G401 (cell line): ENCODE measurements at places on chromosomes 3 and 15. TPM values are rescaled to one million over a fixed set of nuclear protein-coding genes. Genes with fewer than 3 reads are reported as not detected.

The C3orf62 gene
- 0.31 and 1.7 TPM in 2 replicates for total RNA-seq

The MUC20 gene
- 1.7 and 4.7 TPM in 2 replicates for total RNA-seq

The FBXL2 gene
- 18.5 and 23.2 TPM in 2 replicates for total RNA-seq

The CLDN11 gene
- 3.3 and 4.2 TPM in 2 replicates for total RNA-seq

The ATRIP gene
- total RNA-seq, result 10.8 and 12.6 TPM in 2 replicates

The MST1R gene
- total RNA-seq, result not detected in 2 replicates

The FOXB1 gene
- not detected in 2 replicates for total RNA-seq

The COL6A5 gene
- not detected in 2 replicates for total RNA-seq

The TMEM212 gene
- total RNA-seq, result not detected in 2 replicates

The PCBP4 gene
- total RNA-seq, result 57.1 and 80.7 TPM in 2 replicates

The ZBED2 gene
- not detected in 2 replicates for total RNA-seq

The DISP2 gene
- total RNA-seq, result 1.0 and 3.1 TPM in 2 replicates

The TSEN2 gene
- total RNA-seq, result 21.4 and 32.0 TPM in 2 replicates

The CHRD gene
- total RNA-seq, result 1.4 and 1.8 TPM in 2 replicates

The IL12A gene
- total RNA-seq, result 0.49 and 1.4 TPM in 2 replicates

The C2CD4A gene
- not detected in 2 replicates for total RNA-seq

The SHC4 gene
- not detected in 2 replicates for total RNA-seq

GRCh38 chr15:101010781-101011180 is 91.6 kb downstream of the LRRK1 start:
- DNase-seq, result no peak

GRCh38 chr3:192918275-192918588 is 576 bp upstream of the MB21D2 start:
- no peak for DNase-seq

DNA sequence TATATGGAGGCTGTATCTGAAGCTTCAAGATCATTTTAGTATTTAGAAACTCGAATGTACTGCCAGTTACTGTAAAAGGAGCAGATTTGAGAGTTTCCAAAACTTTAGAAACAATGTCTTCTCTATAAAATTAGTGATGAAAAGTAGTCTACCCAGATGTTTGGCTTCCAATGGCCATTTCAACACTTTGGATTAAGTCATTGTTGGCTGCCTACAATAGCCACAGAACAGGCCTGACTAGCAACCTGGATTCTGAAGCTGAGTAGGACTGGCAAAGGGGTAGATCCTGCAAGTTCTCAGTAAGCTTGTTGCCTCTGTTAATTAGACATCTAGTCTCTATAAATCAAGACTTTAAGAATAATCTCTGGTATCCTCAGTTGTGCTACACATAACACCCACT is 239.0 kb upstream of the KCNMB2 start:
- DNase-seq, result no peak

DNA sequence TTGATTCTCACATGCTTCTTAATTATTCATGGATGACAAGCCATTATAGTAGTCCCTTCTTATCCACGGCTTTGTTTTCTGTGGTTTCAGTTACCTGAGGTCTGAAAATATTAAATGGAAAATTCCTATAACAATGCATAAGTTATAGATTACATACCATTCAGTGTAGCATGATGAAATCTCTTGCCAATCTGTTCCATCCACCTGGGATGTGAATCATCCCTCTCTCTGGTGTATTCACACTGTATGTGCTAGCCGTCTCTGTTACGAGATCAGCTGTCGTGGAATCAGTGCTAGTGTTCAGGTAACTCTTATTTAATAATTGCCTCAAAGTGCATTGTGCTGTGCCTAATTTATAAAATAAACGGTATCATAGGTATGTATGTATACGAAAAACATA is 5.2 kb downstream of the WDR5B start:
- DNase-seq, result no peak

GRCh38 chr3:133367403-133367802 is 32.5 kb upstream of the BFSP2 start:
- no peak for DNase-seq

- no peak for DNase-seq
These were observed 2.7 kb upstream of the NR2E3 start for GRCh38 chr15:71807691-71808091.

GRCh38 chr15:38636597-38636996 is 72.0 kb upstream of the RASGRP1 start:
- DNase-seq, result no peak

- no peak for DNase-seq
These were observed 330.1 kb downstream of the ARPP21 start for GRCh38 chr3:35969406-35969805.

GRCh38 chr15:40364251-40364650 is 6.2 kb downstream of the DISP2 start:
- no peak for DNase-seq

GRCh38 chr15:83413054-83413719 is 34.0 kb upstream of the SH3GL3 start:
- DNase-seq, result no peak

DNA sequence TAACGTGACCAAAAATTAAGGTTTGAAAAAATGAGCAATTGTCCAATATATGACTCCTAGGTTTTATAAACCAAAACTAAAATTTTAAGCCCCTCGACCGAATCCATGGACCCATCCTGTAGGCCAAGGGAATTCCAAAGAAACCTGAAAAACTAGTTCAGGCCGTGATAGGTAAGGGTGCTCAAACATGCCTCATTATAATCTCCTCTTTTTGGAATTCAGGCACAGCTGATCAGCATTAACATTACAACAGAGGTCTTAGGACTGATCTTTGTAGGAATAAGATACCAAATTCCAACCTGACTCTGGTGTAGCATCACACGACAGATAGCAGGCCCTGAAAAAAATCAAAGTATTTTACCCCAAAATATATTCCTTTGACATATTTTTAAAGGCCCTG is 155.7 kb downstream of the NEK10 start:
- no peak for DNase-seq

DNA sequence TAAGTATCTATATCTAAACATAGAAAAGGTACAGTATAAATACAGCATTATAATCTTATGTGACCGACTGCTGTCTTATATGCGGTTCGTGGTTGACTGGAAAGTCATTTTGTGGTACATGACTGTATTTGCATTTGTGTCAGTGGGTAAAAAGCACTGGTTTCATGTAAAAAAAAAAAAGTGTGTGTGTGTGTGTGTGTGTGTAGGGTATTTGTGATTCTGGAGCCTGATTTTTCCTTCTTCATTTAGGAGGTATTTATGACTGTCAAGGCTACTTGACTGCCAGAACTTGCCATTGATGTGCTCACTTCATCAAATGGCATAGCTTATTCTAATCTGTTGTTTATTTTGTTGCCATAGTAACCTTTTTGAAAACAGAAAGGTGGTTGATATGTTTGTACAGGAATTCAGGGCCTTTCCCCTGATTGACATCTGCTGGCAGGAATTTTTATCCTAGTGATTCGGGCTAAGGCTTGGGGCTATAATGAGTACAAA is 63.2 kb downstream of the AKAP13 start:
- no peak for DNase-seq

- no peak for DNase-seq
These were observed 613.3 kb upstream of the GOLIM4 start for GRCh38 chr3:168709073-168709472.

GRCh38 chr3:131596884-131597283 is 94.1 kb upstream of the MRPL3 start:
- no peak for DNase-seq

GRCh38 chr15:35986191-35986721 is 440.3 kb upstream of the DPH6 start:
- no peak for DNase-seq

GRCh38 chr3:37492977-37493471 is 318.6 kb upstream of the LRRFIP2 start:
- no peak for DNase-seq

GRCh38 chr15:78018445-78018844 is 59.1 kb downstream of the TBC1D2B start:
- no peak for DNase-seq

DNA sequence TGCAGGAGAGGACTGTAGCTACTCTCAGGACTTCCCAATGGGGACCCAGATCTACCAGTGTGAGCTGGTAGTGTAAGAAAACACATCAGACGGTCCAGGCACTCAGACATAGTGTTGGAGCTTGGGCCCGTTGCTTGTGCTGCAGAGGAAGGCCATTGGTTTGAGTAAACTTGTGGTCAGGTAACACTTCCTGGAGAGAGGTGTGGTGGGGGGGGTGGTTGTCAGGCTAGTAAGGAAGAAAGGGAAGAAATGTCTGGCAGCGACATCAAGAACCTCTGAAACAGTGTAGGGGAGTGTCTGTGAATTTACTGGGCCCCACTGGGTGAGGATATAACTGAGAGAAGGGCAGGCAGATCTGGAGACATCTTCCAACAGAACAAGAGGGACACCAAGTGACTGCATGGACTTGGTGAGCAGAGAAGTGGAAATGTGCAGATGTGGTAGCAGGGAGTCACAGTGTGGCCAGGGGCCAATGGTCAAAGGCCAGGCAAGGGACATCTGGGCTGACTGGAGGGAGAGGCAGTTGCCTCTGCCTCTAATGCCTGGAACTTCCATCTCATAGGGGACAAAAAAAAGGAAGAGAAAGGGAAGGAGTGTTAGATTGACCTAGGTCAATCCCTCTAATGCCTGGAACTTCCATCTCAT is 63.7 kb upstream of the MRPS22 start:
- no peak for DNase-seq

DNA sequence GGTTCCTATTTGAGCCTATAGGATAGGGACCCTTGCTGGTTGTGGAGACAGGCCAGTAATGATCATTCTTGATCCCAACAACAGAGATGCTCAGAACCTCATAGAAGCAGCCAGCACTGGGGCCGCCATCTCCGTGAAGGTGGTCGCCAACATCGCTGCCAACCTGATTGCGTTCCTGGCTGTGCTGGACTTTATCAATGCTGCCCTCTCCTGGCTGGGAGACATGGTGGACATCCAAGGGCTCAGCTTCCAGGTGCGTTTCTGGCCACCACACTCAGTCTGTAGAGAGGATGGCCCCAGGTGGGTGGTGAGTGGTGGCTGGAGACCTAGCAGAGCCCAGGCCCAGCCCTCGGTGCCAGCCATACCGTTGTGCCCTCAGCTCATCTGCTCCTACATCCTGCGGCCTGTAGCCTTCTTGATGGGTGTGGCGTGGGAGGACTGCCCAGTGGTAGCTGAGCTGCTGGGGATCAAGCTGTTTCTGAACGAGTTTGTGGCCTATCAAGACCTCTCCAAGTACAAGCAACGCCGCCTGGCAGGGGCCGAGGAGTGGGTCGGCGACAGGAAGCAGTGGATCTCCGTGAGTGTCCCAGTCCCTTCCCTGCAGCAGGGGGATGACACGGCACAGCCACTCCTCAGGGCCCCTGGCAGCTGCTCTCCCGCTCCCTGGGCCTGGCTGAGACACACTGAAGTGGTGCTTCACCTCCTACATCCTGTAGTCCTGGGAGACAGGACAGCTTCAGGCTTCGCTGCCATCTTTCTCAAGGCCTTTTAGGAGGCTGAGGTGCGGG is 46.5 kb upstream of the PDE8A start:
- DNase-seq, result no peak

DNA sequence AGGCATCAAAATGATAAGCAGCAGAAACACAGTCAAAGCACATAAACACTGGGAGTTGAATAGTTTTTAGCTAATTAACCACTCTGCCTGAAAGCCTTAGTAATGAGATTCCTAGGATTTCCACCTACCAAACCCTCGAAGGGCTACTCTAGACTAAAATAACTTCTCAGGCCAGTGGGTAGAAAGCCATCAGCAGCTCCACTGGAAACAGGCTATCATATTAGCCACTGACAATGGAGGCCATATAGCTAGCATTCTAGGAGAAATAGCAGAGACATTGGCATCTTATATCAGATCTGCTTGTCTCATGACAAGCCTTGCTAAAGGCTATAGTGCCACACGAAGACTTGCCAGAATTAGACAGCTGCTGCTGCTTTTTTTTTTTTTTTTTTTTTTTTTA is 4.5 kb upstream of the CAPN3 start:
- DNase-seq, result no peak

DNA sequence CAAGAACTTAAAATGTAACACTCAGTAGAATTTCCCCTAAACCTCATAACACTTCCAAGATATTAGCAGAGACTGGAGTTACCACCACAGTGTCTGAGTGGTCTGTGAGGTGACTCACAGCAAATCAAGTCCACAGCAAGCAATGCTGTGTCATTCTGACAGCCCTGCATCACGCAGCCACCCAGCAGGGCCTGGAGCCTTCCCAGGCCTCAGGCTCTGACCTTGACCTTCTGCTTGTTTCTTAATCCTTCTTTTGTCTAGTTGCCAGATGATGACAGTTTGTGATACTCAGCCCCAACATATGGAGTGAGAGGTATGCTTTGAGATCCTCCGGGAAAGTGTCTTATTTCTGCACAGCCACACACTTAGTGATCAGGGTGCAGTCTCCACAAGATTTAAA is 82.5 kb downstream of the TOP2B start:
- no peak for DNase-seq

DNA sequence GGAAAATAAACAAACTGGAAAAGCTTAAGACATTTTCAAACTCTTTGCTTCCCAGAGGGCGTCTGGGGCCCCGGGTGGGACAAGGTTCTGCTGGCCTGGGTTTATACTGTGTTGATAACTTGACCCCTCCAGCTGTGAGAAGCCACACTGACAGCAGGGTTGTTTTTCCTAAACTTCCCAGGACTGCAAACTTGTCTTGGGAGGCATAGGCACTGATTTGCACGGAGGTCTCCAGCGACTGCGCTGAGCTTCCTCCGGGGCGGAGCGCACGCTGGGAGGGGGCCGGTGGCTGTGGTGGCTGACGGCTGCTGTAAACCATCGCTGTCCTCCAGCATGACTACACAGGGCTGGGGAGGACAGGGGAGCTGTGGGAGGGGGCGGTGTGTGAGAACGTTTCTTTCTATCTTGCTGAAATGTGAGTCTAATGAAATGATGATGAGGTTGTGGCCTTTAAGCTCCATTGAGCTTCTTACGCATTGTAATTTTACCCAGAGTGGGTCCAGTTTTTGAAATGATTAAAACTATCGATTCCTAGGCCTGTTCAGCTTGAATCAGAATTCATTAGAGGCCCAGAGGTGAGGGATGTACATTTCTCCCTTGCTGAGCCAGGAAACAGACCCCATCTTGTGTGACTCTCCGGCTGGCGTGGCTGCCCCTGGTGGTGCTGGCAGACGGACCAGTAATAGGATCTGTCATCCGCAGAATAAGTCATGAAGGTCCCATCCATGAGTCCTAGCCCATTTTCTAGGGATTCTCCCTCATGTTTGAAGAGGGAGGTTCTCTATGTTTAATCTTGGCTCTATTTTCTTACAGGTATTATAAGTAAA is 40.5 kb upstream of the VPS8 start:
- no peak for DNase-seq
